M059J (cell line): ENCODE measurements at places on chromosomes 6 and 20.
A peak's percentile ranks its signal among the peaks of the same experiment; 100 is the strongest.

DNA sequence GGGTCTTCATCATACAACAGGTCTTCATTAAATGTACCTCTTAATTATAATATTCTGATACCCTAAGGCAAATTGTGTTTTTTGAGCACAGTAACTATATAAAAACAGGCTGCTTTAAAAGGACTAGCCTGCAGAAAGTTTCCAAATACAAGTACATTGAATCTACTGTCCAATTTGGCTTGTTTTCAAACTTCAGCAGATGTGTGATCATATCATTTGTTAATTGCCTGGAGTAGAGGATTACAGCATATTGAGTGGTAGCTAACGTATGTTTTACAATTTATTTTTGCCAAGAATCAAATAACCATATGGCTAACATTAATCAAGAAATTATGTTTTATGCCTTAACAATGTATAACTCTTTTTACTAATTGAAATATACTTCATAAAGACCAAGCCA, 12.6 kb downstream of the TINAG start:
- no peak for DNase-seq

GRCh38 chr6:132961610-132962009, 147.2 kb downstream of the RPS12 start:
- peak; percentile 12 for DNase-seq

GRCh38 chr6:140183881-140184280, 809.4 kb upstream of the CITED2 start:
- DNase-seq, result peak; percentile 48

- peak; percentile 62 for DNase-seq
Measured at GRCh38 chr6:141667580-141668309, 465.0 kb upstream of the GJE1 start.
